Heart left ventricle (tissue), 16 donors: ENCODE measurements at places on chromosomes 12 and 14. TPM values are rescaled to one million over a fixed set of nuclear protein-coding genes. Genes with fewer than 3 reads are reported as not detected.

- DNase-seq: no peak
These were observed 85.0 kb upstream of the GPR68 start for GRCh38 chr14:91329486-91330014.

DNA sequence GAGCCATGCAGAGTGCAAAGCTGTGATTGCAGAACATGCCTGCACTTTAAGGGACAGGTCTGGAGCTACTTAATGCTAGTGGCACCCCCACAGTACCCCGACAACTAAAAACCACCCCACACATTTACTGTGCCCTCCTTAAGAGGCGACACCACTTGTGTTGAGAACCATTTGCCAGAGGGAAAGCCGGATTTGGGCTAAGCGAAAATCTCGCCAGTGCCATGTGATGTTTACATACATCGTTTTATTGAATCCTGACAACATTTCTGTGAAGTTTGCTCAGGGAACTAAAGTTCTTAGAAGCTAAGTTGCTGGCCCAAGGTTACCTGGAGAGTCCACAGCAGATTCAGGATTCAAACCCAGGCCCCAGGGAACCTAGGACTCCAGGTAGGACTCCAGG lies 119.0 kb upstream of the FKBP4 start:
- no peak for DNase-seq

Gene FLVCR2
- 11.7 TPM for total RNA-seq

GRCh38 chr14:93081876-93082570 lies 33.7 kb downstream of the ITPK1 start:
- DNase-seq: no peak

DNA sequence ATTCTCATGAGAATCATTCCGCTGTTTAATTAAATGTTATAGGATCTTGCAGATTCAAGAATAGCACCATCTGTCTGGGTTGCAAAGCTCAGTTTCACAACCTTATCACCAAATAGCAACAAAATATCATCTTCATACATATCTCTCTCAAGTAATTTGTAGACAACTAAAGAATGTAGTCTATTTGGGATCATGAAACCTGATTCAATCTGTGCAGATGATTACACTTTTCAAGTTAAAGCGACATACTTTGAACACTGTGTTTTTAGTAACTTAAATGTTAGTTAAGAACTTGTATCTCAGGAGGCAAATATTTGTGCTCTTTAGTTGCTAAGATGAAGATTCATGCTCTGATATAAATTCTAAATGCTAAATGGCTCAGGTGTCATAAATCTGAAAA lies 14.8 kb downstream of the MED13L start:
- no peak for DNase-seq

DNA sequence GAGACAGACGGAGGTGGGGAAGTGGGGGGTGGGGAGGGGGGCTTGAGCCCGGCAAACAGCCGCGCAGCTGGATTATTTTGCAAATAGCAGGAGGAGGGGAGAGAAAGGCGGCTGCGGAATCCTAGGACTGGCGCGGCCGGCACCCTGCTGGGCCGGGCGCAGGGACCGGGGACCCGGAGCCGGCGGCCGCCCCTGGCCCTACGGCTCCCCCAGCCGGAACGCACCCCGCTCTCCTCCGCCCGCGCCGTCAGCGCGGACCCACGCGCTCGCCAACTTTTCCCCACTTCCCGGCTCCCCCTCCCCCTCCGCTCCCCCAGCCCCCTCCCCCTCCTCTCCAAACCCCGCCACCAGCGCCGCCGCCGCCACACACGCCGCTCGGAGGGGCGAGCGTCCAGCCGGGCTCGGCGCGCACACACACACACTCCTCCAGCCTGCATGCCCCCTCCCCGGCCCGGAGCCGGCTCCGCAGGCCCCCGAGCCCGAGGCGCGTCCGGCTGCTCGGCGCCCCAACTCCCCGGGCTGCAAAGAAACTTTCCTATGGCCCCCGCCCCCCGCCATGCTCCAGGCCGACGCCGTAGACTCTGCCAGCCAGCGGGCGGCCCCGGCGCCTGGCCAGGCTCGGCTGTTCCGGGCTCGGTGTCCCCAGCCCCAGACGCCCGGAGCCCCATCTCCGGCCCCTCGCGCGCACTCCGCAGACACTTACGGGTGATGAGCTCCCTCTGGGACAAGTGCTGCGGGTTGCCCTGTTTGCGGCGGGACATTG lies 1.4 kb downstream of the BCL11B start:
- no peak for DNase-seq

Gene SLC25A47
- total RNA-seq: not detected

DNA sequence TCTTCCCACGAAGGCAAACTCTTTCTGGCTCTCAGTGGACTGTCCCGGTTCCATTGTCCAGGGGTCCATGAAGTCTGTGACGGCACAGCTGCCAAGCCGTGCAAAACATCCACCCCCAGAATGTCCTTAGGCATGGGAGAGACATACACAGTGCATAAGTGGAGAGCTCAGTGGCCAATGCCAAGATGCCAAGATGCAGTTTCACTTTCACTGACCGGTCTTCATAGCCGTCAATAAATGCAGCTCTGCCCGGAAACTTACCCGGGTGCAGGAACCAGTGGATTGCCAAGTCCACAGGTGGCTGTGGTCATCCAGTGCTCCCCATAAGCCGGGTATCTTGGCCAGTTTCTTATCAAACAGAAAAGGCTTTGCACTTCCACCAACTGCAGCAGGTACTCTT lies 162.3 kb downstream of the PTCSC3 start:
- no peak for DNase-seq

DNA sequence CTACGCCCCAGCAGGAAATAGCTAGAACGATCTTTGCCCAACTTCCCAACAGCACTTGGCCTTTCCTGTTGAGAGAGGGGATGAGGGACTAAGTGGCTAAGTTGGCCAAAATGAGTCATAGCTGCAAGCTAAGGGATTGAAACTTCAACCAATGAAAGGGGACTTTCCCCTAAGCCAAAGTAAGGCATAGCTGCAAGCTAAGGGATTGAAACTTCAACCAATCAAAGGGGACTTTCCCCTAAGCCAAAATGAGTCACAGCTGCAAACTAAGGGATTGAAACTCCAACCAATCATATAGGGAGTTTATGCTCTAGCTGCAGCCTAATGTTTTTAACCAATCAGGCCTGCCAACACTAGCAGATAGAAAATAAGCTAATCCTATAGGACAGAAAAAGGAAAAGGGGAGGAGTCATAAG lies 100.5 kb upstream of the SSTR1 start:
- DNase-seq: no peak

DNA sequence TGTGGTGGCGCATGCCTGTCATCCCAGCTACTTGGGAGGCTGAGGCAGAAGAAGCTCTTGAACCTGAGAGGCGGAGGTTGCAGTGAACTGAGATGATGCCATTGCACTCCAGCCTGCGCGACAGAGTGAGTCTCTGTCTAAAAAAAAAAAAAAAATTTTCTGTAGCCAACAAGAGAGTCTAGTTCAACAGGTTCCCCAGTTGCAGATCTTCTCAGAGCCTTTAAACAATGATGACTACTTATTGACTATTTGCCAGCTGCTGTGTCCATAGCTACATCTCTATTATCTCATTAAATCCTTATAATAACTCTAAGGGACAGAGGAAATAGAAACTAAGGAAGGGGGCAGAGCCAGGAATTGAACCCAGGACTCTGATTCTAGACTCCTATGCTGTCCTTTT lies 15.2 kb upstream of the MYL2 start:
- no peak for DNase-seq

DNA sequence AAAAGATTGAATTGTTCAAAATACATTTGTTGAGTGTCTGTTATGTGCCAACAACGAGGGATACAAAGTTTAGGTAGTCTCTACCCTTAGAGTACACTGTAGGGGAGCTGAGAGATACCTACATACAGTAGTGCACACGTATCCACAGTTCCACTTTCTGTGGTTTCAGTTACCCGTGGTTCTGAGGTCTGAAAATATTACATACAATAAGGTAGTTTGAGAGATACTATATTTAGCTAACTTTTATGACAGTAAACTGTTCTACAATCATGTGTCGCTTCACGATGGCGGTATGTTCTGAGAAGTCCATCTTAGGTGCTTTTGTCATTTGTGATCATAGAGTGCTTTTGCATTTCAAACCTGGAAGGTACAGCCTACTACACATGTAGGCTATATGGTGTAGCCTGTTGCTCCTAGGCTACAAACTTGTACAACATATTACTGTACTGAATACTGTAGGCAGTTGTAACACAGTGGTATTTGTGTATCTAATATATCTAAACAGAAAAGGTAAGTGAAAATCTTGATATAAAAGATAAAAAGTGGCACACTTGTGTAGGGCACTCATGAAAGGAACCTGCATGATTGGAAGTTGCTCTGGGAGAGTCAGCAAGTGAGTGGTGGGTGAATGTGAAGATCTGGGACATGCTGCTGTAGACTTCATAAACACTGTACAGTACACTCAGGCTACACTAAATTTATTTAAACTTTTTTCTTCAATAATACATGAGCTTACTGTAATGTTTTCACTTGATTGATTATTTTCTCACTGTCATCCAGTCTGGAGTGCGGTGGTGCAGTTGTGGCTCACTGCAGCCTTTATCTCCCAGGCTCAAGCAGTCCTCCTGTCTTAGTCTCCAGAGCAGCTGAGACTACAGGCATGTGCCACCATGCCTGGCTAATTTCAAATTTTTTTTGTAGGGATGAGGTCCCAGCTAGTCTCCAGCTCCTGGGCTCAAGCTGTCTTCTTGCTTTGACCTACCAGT lies 4.0 kb downstream of the CPSF6 start:
- DNase-seq: no peak

DNA sequence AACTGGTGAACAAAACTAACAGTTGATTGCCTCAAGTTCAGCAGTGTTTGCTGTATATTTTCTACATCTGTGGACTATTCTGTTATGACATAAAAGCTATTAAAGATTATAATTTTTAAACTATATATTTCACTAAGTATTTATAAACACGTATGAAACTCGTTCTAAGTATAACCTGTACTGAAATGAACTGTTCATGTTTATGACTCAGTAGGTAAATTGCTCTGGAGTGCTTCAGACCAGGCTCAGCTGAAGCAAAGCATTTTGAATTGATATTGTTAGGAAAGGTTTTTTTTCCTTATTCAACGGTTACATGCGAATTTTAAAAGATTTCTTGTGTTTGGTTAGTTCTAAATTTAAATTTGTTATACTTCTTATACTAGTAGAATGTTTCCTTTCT lies 151.3 kb downstream of the RAD51B start:
- DNase-seq: no peak

- no peak for DNase-seq
These were observed 99.3 kb downstream of the SPTSSA start for GRCh38 chr14:34362641-34363251.

- no peak for DNase-seq
These were observed 22.5 kb downstream of the E2F7 start for GRCh38 chr12:77042833-77043232.

DNA sequence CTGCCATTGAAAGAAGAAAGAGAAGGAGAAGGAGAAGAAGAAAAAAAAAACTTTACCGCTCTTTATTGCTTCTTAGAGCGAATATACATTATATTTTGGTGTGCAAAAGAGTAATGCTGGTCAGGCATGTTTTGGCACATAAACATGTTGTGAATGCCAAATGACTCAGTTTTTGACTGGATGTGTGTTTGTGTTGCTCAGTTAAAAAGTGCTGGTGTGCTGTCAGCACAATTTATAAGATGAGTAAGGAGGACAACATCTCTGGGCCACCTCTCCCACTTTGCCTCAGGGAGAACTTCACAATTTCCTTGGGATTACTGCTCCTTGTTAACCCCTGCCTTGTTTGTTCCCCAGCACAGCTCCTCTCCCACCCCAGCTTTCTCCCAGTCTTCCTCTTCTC lies 584.8 kb downstream of the ETNK1 start:
- no peak for DNase-seq

GRCh38 chr14:60506462-60506984 lies 2.4 kb upstream of the SIX6 start:
- no peak for DNase-seq

GRCh38 chr14:64405295-64405694 lies 17.1 kb downstream of the MTHFD1 start:
- no peak for DNase-seq

GRCh38 chr14:34064349-34064748 lies 113.5 kb upstream of the EGLN3 start:
- DNase-seq: peak; percentile 53

GRCh38 chr12:54412348-54412747 lies 6.7 kb downstream of the ITGA5 start:
- peak; percentile 17 for DNase-seq

GRCh38 chr12:109981311-109981710 lies 14.9 kb downstream of the GIT2 start:
- no peak for DNase-seq
